NAMALWA (cell line): ENCODE measurements at places on chromosomes 11 and 22.
A peak's percentile ranks its signal among the peaks of the same experiment; 100 is the strongest.

GRCh38 chr11:64007160-64007628 lies 21.0 kb downstream of the OTUB1 start:
- no peak for DNase-seq

- DNase-seq = peak; percentile 28
These were observed 144.6 kb upstream of the RASSF10 start for GRCh38 chr11:12864316-12865156.

DNA sequence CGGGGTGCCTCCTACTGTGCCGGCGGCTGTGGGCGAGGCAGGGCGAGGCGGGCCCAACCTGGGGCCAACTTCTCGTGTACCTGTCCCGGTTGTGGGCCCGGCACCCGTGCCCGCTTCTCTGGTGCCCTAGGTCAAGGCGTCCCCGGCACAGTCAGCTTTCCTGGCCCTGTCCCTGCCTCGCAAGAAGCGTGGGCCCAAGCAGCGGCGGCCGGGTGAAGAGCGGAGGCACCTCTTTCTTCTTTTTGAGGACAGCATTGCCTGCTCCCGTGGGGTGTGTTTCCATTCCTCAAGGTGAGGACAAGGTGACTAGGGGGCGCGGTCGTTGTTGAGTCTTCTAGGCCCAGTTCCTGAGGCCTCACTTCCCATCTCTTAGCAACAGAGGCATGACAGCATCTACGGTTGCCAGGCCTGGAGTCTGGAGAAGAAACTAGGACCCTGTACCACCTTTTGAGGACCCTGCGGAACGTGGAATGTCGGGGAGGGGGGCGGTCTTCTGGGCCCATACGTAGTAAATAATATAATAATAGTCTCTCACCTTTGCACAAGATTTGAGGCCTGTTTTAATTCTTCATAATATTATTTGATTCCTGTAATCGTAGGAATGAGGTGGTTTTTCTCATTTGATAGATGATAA lies 418 bp downstream of the ACO2 start:
- peak; percentile 71 for DNase-seq

GRCh38 chr11:35162745-35163144 lies 23.8 kb downstream of the CD44 start:
- no peak for DNase-seq

- peak; percentile 16 for DNase-seq
These were observed 55.9 kb upstream of the CCDC188 start for GRCh38 chr22:20206709-20207215.

DNA sequence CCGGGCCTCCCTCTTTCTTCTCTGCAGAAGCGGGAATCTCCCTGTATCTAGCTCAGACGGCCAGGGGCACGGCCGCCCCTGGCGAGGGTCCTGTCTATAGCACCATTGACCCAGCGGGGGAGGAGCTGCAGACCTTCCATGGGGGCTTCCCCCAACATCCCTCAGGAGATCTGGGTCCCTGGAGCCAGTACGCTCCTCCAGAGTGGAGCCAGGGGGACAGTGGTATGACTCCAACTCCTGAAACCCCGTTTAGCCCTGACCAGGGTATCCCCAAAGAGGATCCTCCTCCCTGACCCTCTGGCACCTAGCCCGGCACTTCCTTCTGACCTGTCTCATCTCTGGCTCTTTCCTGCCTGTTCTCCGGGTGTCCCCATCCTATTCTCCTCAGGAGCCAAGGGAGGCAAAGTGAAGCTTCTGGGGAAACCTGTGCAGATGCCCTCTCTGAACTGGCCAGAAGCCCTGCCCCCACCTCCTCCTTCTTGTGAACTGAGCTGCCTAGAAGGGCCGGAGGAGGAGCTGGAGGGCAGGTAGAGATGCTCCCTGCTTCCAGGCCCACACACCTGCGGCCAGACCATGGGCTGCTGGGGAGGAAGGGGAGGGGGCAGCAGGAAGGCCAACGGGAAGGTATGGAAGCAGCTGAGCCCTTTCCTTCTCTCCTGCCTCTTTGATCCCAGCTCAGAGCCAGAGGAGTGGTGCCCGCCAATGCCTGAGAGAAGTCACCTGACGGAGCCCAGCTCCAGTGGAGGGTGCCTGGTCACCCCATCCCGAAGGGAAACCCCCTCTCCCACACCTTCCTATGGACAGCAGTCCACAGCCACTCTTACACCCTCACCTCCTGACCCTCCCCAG lies 12.9 kb downstream of the ROBO3 start:
- no peak for DNase-seq

GRCh38 chr11:116649268-116649667 lies 123.5 kb downstream of the BUD13 start:
- DNase-seq = no peak

DNA sequence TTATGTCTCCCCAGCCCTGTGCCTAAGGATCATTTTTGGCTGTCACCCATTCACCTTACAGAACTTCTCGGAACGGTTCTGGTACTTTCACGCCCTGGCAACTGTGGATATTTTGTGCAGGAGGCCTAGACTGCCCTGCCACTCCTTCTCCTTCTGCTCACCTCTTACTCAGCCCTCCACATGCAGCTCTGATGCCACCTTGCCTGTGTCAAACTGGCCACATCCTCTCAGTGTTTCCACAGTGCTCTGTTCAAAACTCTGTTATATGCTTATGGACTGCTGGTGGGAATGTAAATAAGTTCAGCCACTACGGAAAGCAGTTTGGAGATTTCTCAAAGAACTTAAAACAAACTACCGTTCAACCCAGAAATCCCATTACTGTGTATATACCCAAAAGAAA lies 100.8 kb upstream of the MTMR2 start:
- DNase-seq = no peak

GRCh38 chr11:114719562-114719961 lies 41.2 kb downstream of the NXPE2 start:
- no peak for DNase-seq
